CD8-positive, alpha-beta memory T cell (primary cell): ENCODE measurements at places on chromosomes 2 and 18.

DNA sequence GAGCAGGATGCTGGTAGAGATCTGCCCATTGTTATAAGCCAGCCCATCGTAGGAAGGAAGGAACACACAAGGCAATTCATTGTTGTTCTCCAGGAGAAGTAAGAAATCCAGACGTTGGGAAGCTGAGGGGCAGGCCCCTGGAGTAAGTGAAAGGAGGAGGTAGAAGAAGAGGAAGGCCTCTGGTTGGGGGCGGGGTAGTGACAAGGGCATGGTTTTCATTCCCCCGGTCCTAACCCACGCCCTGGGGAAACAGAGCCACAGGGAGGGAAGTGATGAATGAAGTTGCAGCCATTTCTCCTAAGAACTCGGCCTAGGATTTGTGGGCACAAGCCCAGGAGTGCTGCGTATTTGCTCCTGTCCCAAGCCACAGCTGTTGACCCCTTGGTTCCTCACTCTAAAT is 18.0 kb downstream of the LBH start:
- no peak overlapping the region for H3K27ac ChIP-seq
- H3K4me1 ChIP-seq = peaks cover 85% of the 10 kb centered on the region

- H3K4me1 ChIP-seq = no peaks in the 10 kb centered on the region
- no peak overlapping the region for H3K27ac ChIP-seq
- H3K36me3 ChIP-seq = no peaks in the 10 kb centered on the region
- DNase-seq = no peak
- no peaks in the 10 kb centered on the region for H3K27me3 ChIP-seq
- no peak overlapping the region for H3K4me3 ChIP-seq
Observed at GRCh38 chr2:95004287-95004686, 21.2 kb upstream of the MAL start.

- H3K4me1 ChIP-seq = no peaks in the 10 kb centered on the region
- H3K27me3 ChIP-seq = no peaks in the 10 kb centered on the region
- H3K36me3 ChIP-seq = no peaks in the 10 kb centered on the region
- DNase-seq = no peak
Observed at GRCh38 chr18:63697097-63697660, 5.6 kb upstream of the SERPINB11 start.

GRCh38 chr18:6917072-6917471 is 187.6 kb downstream of the ARHGAP28 start:
- H3K27me3 ChIP-seq = no peaks in the 10 kb centered on the region
- no peak overlapping the region for H3K27ac ChIP-seq
- H3K36me3 ChIP-seq = no peaks in the 10 kb centered on the region
- H3K4me1 ChIP-seq = no peaks in the 10 kb centered on the region

DNA sequence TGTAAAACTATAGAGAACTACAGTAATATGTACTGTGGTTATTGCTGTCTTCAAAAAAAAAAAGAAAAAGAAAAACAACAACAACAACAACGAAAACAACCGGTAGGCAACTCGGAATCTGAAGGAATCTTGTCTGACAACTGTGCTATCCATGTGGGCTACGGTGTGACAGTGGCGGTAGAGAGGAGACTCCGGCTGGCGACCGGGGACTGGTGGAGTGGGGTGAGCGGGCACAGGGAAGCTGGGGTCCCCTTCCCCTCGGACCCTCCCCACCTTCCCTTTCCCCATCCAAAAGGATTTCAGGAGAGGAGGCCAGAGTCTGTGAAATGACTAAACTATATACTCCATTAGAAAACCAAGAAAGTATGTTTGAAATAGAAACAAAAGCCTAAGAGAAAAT is 22.9 kb downstream of the IGFBP5 start:
- H3K4me3 ChIP-seq = no peak overlapping the region
- H3K27ac ChIP-seq = no peak overlapping the region
- no peaks in the 10 kb centered on the region for H3K27me3 ChIP-seq
- H3K4me1 ChIP-seq = no peaks in the 10 kb centered on the region
- no peak for DNase-seq
- no peaks in the 10 kb centered on the region for H3K36me3 ChIP-seq

DNA sequence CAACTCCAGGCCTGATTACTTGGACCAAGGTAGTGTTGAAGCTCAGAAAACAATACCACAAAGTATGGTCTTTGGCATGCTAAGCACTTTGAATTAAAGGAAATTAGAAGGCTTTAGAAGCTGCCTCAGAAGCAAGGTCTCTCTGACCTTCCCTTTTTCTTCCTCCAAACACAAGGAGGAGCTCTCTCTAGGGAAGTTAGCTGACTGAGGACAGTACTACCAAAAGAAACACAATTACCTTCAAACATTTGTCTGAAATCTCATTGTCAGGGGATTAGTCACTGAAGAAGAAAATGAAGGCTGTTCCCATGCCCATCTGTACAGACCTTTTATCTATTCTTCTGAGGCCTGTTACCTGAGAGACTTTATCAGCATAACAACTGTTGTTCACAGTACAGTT is 279.3 kb downstream of the CDH20 start:
- no peak overlapping the region for H3K27ac ChIP-seq
- no peaks in the 10 kb centered on the region for H3K27me3 ChIP-seq
- no peak for DNase-seq
- H3K4me1 ChIP-seq = no peaks in the 10 kb centered on the region
- no peak overlapping the region for H3K4me3 ChIP-seq

GRCh38 chr2:202687276-202687675 is 52.5 kb downstream of the FAM117B start:
- H3K27me3 ChIP-seq = no peaks in the 10 kb centered on the region
